Right atrium auricular region (tissue), 2 donors: ENCODE measurements at places on chromosomes 7 and 10. TPM values are rescaled to one million over a fixed set of nuclear protein-coding genes. Genes with fewer than 3 reads are reported as not detected.

- DNase-seq: no peak
Measured at GRCh38 chr7:26625286-26625685, 239.1 kb downstream of the SKAP2 start.

GRCh38 chr10:104322416-104322782 is 15.9 kb downstream of the ITPRIP start:
- no peak for DNase-seq

CALML3 gene
- total RNA-seq: not detected

CACNA2D1 gene
- total RNA-seq: 54.5 TPM
